Body of pancreas (tissue), 4 donors: ENCODE measurements at places on chromosomes 16 and 17.

- DNase-seq = peak; percentile 52
These were observed 2.6 kb downstream of the SHBG start for GRCh38 chr17:7632492-7632894.

DNA sequence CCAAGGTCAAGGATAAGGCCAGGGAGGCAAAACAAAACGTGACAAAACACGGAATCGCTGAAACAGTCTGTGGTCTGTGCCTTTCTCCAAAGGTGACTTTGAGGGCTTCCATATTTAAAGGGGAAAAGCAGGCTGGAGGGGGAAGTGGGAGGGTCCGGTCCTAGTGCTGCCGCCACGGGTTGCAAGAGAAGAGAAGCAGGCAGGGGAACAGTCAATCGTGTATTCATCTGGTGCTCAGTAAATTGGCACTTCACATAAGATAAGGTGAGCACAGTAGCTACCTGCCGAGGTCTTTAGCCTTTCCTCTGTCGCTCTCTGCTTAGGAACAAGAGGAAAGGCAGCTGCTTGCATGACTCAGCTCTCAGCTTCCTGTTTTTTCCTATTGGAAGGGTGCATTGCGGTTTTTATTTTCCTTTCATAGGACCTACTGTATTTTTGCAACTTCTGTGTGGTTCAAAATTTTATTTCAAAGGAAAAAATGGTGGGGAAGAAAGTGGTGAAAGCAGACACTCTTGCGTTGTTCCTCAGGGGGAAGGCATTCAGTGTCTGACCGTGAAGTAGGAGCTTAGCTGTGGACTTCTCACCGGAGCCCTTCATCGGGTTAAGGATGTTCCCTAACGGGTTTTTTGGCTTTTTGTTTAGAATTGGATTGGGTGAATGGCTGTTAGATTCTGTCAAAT is 7.1 kb upstream of the LGALS3BP start:
- peak; percentile 71 for DNase-seq

DNA sequence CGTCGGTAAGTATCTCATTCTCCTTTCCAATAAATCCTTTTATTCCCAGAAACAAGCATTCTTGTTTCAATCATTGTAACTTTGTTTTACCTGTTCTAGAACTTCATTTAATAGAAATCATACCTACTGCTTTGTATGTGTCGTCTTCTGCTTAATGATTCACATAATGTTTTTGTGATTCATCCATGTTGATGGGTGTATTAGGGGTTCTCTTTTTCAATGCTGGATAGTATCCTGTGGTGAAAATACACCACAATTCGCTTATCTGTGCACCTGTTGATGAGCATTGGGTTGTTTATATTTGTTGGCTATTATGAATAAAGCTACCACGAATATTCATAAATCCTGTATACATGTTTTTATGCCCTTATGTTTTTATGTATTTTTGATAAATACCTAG is 703.2 kb downstream of the MAF start:
- DNase-seq = no peak

DNA sequence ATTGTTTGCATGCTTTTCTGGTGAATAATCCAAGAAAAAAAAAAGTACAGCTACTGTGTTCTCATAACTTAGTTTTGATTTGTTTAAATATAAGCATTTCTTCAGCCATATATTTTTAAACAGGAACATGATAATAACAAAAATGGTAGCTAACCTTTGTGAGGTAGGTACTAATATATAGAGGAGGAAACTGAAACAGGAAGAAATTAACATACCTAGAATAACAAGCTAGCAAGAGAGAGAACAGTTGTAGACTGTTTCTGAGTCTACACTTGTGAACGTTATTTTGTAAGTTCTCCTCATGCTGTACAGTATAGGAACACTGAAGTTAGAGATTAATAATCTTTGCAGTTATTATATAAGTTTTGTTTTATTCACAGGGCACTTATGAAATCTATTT is 49.3 kb downstream of the NSRP1 start:
- no peak for DNase-seq

- no peak for DNase-seq
These were observed 28.9 kb upstream of the FBXW10B start for GRCh38 chr17:15648386-15648785.

- DNase-seq = no peak
These were observed 16.6 kb downstream of the ZFHX3 start for GRCh38 chr16:73031155-73031866.

GRCh38 chr16:11094075-11094856 is 149.9 kb downstream of the CLEC16A start:
- DNase-seq = no peak

DNA sequence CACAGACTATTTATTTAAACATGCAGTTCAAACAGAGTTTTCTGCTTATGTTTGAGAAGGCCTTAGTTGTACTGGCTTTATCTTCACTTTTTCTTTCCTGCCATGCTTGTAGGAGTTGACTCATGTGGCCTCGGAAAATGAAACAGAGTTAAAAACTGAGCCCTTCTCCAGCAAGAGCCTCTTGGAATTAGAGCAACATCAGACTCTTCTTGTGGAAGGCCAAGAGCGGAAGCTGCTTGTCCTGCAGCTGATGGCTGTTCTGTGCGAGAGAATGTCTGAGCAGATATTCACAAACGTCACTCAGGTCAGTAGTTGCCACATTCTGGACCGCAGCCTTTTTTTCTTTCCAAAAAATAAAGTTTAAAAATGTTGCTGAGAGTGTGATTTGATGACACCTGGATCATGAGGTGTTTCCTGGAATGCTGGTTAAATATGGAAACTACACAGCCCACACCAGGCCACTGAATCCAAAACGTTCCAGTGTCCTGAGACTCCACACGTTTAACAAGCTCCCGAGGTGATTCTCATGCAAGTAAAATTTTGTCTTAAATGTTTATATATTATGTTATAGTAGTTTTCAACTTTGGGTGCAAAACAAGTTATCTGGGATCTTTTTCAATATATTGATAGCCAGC is 65.9 kb downstream of the TANGO6 start:
- DNase-seq = no peak

- DNase-seq = peak; percentile 73
These were observed 44.9 kb downstream of the OTOA start for GRCh38 chr16:21708533-21709115.
